Upper lobe of left lung (tissue), 6 donors: ENCODE measurements at places on chromosomes 3 and 15. TPM values are rescaled to one million over a fixed set of nuclear protein-coding genes. Genes with fewer than 3 reads are reported as not detected.

DNA sequence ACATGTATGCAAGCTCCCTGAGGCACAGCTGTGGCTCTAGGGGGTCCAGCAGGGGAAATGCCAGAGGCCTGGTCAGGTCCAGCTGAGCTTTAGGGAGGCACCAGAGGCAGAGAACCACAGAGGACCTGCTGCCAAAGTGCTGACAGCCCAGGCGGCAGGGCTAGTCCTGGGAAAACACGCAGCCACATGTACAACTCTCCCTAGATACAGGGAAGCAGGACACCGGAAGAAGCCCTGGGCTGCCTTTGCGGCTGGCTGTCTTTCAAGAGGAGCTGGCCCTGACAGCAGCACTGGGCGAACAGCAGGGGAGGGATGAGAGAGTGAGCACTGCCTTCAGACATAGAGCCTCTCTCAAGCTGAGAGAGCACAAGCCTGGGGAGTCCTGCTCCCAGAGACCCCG lies 40.7 kb downstream of the RFT1 start:
- no peak for DNase-seq

Gene CD86
- total RNA-seq, result 27.8 TPM

GRCh38 chr3:86996261-86996955 lies 5.5 kb upstream of the VGLL3 start:
- no peak for DNase-seq

- DNase-seq, result peak; percentile 89
Measured at GRCh38 chr3:196207833-196208607, 3.2 kb downstream of the ZDHHC19 start.

GRCh38 chr3:81602781-81603180 lies 158.7 kb downstream of the GBE1 start:
- DNase-seq, result no peak

DNA sequence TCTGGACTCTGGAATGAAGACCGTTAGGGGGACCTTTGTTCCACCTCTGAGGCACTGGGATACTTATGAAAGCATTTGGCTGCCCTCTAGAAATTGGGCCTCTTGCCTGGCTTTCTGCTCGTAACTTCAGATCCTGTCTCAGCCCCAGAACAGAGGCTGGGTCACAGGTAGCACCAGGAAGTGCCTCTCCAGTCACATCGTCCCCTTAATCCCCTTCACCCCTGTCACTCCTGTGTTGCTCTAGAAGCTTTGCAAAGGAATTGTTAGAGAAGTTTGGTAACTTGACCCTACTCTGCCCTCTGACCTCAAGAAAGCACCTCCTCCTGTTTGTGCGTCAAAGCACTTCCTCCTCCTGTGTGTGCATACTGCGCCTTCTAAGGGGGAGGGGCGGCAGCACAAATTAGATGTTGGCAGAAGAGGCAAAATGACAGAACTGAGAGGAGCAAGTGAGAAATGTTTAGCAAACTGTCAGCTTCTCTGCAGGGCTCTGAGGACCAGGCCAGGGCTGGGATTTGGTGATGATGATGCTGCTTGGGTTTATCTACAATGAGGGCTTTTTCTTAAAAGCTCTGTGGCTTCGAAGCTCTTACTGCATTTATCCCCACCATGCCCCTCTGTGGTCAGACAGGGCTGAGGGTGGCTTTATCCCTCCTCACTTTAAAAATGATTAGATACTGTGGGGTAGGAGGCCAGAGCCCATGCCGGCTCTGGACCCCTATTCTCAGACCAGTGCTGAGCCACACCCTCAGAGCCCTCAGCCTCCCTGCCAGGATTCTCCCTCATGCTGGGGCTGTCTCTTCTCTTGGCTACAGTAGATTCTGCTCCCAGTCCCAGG lies 76.2 kb downstream of the LARS2 start:
- DNase-seq, result no peak

Gene VIPR1
- 97.8 TPM for total RNA-seq

Gene POPDC2
- total RNA-seq, result 2.4 TPM

Gene HDC
- total RNA-seq, result 4.3 TPM

DNA sequence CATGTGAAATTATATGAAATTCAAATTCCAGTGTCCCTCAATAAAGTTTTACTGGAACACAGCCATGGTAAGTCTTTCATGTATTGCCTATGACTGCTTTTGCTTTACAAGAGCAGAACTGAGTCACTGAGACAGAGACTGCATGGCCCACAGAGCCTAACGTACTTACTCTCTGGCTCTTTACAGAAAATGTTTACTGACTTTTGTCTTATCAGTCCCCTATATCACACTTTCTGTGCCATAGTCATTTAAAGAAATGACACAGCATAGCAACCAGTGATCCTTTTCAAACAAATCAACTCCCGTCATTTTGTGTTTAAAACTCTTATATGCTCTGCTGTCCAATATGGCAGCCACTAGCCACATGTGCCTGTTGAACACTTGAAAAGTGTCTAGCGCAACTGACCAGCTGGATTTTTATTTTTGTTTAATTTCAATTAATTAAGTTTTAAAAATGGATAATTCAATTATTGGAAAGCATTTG lies 129.7 kb upstream of the CDIN1 start:
- DNase-seq, result no peak

Gene CPN2
- 0.10 TPM for total RNA-seq

Gene KLHL6
- 26.8 TPM for total RNA-seq

DNA sequence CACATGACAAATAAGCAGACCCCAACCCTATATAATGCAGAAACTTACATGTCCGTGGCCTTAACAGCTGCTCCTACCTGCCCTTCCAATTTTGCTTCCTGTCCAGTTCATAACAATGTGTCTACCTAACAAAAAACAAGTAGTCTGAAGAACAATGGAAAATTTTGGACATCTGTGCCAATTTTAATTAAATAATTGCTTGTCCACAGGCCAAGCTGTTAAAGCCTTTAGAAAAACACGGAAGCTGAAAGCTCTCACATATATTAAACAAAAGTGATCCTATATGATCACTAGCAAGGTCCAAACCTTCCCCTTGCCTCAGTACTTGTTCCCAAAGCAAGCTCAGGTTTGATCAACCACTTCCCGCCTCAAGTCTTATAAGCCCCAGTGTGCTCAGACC lies 37.1 kb downstream of the MAGI1 start:
- DNase-seq, result no peak

- no peak for DNase-seq
Measured at GRCh38 chr3:198065897-198066296, 105.9 kb downstream of the LMLN start.

- DNase-seq, result no peak
Measured at GRCh38 chr15:70084461-70084860, 13.3 kb downstream of the TLE3 start.

GRCh38 chr3:186432944-186433732 lies 71.1 kb upstream of the DGKG start:
- DNase-seq, result no peak

GRCh38 chr15:74269362-74270035 lies 33.4 kb downstream of the CCDC33 start:
- no peak for DNase-seq

DNA sequence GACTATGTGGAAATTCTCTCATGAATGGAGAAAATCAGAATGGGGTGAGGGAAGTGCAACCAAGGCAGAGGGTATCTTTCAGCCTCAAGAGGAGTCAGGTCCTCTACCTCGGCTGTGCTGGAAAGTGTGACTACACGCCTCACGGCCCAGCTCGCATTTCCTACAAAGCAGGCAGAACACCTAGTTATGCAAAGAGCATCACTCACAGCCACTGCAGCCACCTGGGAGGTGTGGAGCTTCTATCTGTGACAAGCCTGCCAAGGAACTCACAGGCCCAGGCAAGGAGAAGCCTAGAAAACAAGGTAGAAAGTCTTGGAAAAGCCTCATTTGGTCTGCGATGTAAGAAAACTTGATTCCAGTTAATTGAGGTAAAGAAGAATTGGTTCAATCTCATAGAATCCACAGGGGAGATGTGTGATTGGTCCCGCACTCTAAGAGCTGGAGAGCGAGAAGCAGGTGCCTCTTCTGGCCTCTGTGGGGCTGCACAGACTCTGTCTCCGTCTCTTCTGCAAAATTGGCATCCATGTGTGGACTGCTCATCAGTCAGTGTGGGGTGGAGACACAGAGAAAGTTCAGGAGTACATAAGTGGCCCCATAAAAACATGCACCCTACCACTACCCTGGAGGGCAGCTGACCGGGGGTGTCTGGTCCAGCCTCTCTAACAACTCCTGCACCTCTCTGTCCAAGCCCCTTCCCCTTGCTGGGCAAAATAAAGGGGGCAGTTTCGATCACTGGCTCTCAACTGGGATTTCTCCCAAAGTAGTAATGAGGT lies 76.8 kb downstream of the TAMM41 start:
- DNase-seq, result no peak

Gene GTF2E1
- 6.3 TPM for total RNA-seq

Gene CD200R1
- 0.76 TPM for total RNA-seq

DNA sequence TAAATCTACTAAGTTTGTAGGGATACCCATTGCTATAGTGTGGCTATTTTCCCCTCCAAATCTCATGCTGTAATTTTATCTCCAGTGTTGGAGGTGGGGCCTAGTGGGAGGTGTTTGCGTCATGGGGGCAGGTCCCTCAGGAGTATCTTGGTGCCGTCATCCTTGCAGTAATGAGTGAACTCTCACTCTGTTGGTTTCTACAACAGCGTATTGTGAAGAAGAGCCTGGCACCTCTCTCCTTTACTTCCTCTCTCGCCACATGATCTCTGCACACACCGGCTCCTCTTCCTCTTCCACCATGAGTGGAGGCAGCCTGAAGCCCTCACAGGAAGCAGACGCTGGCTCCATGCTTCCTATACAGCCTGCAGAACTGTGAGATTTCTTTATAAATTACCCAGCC lies 34.0 kb upstream of the TRPM1 start:
- DNase-seq, result no peak

Gene PLIN1
- 0.30 TPM for total RNA-seq

DNA sequence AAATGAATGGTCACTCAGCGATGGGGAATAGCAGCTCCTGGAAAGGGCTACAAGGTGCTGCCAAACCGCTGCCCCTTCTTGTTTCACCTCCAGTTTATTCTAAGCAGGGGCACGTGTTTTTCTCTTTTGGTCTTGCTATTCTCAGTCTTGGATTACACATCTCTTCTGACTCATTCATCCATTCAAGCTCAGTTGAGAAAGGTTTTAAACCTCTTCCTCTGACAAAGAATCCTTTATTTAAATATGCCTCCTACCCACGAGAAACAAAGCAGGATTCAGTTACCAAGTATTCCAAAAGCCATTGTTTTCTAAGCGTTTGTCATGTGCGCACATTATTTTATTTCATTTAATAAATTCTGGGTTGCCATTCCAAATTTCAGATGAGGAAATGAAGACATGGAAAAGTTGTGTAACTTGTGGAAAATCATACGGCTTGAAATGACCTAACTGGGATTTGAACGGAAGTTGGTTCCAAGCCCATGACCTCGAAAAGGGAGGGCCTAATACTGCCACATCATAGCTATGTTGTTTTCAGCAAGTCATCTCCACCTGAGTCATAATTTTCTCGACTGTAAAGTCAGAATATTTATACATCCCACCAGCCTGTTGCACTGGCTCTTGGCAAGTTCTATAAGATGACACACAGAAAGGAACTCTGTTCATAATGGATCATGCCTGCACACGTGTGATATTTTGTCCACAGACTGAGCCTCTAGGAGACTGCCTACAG lies 292.0 kb upstream of the SLCO3A1 start:
- DNase-seq, result no peak

Gene CKMT1A
- 3.0 TPM for total RNA-seq

GRCh38 chr15:64430000-64430735 lies 30.2 kb upstream of the ZNF609 start:
- DNase-seq, result no peak

Gene LMAN1L
- not detected for total RNA-seq

- no peak for DNase-seq
Measured at GRCh38 chr15:57189466-57189865, 186.8 kb upstream of the CGNL1 start.

- no peak for DNase-seq
Measured at GRCh38 chr3:32684029-32684799, 774 bp upstream of the CNOT10 start.

DNA sequence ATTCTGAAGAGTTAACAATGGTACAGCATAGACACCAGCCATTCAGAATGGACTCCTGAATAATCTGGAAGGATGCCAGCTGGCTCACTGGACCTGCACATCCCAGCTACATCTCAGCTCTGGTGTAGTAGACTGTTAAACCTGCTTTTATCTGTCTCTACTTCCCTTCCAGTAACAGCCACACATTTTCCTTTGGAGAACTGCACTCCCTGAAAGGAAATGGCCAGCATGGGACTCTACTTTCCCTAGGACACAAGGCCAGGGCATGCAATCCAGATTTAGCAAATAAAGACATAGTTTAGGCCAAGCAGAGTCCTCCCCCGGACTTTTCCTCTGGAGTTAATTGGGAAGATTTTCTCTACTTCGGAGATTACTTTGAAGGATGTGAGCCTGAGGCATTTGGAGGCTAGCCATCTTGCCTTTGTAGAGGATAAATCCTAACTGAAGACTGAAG lies 82.7 kb upstream of the TCF12 start:
- DNase-seq, result no peak

DNA sequence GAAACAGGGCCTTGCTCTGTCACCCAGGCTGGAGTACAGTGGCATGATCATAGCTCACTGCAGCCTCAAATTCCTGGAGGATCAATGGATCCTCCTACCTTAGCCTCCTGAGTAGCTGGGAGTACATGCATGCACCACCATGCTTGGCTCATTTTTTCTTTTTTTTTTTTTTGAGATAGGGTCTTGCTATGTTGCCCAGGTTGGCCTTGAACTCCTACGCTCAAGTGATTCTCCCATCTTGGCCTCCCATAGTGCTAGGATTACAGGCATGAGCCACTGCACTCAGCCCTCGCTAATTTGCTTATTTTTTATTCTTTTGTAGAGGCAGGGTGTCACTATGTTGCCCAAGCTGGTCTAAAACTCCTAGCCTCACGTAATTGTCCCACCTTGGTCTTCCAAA lies 6.0 kb upstream of the ARIH1 start:
- no peak for DNase-seq
